Stimulated activated CD4-positive, alpha-beta T cell treated with anti-CD3 and anti-CD28 coated beads, Interleukin-1b, Interleukin-23, amount 100 ng/mL, for 24 hours (primary cell): ENCODE measurements at places on chromosomes 11 and 22.

- DNase-seq = no peak
Observed at GRCh38 chr11:65194564-65194963, 12.8 kb downstream of the CAPN1 start.

GRCh38 chr11:95764267-95764898 lies 25.2 kb downstream of the FAM76B start:
- no peak for DNase-seq

DNA sequence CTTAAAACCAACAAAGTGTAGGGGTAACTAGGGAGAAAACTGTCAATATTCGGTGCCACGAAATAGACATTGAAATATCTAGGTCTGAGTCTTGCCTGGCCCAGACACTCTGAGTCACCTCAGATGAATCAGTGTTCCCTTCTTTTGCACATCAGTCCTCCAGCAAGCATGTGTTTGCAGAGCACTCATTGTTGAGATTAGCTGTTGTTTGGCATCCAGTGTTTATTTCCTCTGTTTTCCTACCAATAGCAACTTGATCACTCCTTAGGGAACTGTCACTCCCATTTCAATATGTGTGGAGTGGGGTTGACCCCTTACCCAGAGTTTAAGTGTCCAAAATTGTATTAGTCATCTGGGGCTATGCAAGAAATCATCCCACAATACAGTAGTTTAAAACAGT lies 4.7 kb upstream of the ASCC2 start:
- DNase-seq = no peak

DNA sequence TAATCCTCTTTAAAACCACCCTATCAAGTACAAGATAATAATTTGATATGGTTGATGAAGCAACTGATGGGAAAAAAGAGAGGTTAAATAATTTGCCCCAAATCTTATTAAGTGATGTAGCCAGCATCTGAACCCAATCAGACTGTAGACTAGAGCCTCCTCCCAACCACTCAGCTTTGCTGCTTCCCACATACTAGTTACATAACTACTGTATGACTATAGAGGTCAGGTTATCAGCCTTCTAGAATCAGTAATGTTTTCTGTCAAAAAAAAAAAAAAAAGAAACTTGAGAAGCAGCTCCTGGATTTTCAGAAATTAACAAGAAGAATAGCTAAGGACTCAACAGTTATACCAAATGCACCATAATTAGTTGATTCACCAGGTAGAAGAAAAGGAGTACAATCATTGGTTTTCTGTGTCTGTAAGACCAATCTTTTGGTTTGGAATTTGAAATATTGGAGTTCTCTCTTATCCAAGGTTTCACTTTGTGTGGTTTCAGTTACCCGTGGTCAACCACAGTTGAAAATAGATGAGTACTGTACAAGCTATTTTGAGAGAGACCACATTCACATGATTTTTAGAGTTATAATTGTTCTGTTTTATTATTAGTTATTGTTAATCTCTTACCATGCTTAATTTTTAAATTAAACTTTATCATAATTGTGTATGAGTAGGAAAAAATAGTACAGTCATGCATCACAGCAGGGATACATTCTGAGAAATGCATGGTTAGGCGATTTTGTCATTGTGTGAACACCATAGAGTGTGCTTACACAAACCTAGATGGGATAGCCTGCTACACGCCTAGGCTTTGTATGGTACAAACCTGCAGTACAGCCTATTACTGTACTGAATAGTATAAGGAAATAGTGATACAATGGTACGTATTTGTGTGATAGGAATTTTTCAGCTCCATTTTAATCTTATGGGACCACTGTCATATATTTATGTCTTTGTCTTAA lies 72.2 kb downstream of the PDHX start:
- no peak for DNase-seq

- DNase-seq = no peak
Observed at GRCh38 chr11:134932761-134933160, 520.7 kb upstream of the B3GAT1 start.

DNA sequence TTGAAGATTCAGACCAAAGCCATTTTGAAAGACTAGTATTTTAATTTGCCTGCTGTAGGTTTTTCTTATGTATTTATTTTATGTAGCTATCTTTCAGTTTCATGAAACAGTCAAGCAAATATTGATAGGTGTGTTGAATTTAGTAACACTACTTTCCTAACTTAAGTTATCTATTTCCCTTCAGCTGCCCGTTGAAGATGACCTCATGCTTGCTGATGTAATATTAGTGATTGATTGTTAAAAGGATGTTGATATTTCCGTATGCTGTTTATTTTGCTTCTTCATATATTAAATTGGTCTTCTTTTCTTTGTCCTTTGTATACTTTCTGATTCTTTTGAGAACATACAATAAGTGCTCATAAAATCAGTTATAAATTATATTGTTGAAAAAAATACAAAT lies 86.8 kb upstream of the CHORDC1 start:
- DNase-seq = no peak

DNA sequence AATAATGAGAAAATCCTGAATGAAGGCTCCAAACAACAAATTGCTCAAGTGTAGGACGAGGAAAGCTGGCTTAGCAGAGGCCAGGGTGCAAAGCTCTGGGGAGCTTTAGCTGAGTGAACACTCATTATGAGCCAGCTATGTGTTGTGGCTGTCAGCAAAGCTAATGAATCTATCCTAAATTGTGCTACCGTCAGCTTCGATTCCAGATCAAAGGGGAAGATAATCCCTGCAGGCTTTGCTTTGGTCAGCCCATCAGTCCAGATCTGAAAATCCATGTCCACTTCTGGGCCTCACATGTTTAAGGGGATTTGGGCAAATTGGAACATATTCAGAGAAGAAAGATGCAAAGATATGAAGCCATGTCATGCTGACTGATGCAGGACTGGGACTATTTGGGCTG lies 180.9 kb upstream of the ZBED5 start:
- DNase-seq = no peak

DNA sequence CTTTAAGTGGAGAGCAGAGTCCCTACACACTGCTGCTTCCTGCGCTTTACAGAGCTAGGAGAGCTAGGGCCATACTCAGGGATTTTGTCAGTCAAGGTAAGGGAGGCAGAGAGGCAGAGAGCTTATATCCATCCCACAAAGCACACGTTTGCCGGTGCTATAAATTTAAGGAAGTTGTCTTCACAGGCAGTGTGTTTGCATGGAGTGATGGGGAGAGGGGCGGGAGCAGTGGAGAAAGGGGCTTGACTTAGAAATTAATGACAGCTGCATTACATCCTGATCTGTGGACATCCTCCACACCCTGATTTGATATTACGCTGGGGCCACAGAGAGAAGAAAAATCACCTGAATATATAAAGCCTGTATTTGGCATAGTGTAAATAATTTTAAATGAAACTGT lies 84.1 kb downstream of the NTM start:
- no peak for DNase-seq

- DNase-seq = no peak
Observed at GRCh38 chr22:36301851-36302250, 48.9 kb downstream of the APOL1 start.

DNA sequence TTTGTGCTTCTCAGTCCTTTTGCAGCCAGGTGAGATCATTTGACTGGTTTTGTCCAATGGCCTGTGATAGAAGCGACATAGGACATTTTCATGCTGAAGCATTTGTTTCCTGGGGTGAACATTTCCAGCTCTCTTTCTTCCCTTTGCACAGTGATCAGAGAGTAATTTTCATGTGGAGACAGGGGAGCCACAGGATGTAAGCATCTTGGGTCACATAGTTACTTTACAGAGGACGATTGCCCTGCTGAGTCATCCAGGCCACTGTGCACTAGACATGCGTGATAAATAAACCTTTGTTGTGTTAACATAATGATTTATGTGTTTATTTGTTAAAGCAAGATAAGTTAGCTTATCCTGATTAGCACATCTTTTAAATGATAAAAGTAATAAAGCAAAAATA lies 263.5 kb upstream of the CCDC179 start:
- DNase-seq = no peak

GRCh38 chr11:61122761-61123160 lies 20.5 kb downstream of the CD5 start:
- no peak for DNase-seq

DNA sequence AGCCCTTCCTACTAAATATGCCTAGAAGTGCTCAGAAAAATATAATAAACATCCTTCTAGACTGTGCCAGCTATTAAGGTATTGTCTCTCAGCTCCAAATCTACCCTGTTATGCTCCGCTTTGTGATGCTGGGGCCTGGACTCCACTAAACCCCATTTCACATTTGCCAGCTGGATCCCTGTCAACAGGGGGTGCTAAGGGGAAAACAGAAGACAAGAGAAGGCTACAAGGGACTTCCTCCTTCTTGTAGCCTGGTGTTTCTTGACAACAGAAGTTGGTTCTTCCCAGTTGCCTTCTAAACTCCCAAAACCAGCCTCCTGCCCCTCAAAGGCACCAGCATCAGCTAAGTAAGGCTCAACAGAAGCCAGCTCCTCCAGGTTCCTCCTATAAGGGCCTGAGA lies 5.2 kb downstream of the NUMA1 start:
- no peak for DNase-seq

DNA sequence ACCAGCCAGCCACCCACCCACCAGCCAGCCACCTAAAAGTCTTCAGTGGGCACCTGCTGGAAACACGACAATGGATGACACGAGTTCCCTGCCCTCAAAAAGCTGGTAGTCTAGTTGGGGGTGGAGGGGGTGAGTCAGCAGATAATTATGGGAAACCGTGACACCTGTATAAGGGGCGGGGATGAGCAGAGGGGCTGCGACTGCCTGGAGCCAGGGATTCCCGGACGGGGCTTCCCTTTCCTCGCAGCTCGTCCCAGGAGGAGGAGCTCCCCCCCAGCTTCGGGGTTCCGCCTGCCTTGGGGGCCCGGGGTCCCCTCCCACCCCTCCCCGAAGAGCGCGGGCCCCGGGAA lies 2.3 kb upstream of the RTN4RL2 start:
- DNase-seq = peak; percentile 8

- peak; percentile 39 for DNase-seq
Observed at GRCh38 chr11:75388386-75389275, 10.7 kb upstream of the RPS3 start.

DNA sequence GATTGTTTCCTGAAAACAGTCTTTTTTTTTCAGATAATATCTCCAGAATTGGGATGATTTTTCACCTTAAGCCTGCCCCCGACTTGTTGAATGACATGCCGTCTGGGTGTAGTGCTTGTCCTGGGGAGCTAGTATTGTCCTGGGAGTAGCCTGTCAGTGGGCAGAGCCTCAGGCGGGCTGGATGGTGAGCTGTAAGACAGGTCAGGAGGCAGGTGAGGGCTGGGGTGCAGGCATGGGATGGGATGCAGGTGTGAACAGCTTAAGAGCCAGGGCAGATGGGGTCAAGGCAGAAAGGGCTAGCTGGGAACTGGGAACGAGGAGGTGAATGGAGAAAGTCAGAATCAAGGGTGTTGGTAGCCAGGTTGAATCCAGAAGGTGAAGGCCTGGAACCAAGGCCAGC lies 200.2 kb downstream of the CSNK2A3 start:
- no peak for DNase-seq

DNA sequence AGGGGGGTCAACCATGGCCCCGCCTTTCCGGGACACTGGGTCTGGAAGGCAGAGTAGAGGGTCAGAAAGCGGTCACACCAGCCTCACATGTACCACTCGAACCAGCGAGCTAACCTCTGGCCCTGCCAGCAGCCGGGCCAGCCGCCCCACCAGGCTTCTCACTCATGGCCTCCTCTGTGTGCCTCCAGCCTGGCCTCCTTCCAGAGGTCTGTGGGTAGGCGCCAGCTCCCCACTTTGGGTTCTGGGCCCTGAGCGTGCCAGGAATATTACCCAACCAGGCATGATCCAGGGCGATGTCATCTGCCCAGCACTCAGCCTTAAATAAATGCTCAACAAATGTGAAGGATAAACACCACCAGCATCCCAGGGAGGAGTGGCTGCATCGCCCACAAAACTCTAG lies 5.8 kb downstream of the SCUBE1 start:
- no peak for DNase-seq

DNA sequence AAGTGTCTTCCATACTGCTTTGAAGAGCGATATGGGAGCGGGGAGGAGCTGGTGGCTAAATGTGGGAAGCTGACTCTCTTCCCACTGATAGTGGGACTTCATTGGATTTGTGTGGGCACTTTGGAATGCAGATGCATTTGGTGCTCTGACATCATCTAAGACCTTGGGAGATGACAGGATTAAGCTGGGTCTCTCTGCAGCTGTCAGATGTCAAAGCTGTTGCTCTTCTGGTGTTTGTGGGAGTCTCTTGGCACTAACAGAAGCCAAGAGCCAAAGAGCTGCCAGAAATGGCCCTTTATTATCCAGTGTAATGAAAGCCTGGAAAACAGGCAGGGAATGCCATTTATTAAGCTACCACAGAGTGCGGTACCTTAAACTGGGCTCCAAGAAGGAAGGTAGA lies 20.6 kb downstream of the GRAMD1B start:
- no peak for DNase-seq

DNA sequence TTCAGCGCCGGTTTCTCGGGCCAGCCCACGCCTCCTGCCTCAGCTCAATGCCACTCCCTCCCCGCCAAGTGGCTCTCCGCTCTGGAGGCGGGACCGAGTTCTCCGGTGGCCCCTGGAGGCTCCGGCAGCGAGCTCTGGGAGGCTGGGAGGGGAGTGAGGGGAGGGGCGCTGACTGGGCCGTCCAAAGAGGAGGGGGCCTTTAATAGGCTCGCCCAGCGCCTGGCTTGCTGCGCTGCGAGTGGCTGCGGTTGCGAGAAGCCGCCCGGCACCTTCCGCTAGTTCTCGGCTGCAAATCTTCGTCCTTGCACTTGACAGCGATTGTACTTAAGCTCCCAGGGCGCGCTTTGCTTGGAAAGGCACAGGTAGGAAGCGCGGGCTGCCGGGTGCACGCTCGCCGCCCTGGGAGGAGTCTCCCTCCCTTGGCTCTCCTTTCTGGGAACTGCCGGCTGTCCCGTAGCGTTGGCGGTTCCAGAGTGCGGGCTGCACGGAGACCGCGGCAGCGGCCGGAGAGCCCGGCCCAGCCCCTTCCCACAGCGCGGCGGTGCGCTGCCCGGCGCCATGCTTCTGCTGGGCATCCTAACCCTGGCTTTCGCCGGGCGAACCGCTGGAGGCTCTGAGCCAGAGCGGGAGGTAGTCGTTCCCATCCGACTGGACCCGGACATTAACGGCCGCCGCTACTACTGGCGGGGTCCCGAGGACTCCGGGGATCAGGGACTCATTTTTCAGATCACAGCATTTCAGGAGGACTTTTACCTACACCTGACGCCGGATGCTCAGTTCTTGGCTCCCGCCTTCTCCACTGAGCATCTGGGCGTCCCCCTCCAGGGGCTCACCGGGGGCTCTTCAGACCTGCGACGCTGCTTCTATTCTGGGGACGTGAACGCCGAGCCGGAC lies at the start of gene ADAMTS15:
Gene ADAMTS15, plus strand, starts transcription at position 230 of the 894 bp plus-strand sequence. Its CDS starts 329 bp downstream, at position 559.
- DNase-seq = no peak

DNA sequence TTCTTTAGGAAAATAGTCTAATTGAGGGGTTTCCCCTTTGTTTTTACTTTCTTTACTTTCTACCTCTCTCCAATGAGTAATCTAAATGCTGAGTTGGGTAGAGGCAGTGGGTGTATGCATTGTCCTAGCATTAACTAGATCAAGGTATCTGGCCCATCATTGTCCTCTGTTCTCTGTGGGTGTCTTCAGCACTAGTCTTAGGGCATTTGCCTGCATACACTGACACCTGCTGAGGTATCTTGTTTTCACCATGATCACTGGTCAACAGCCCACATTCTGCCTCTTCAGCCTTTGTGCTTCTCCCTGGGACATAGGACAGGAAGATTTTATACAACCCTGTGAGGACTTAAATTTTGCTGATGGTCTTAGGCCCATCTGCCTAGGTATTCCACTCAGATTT lies 371.1 kb downstream of the RAB38 start:
- DNase-seq = no peak
